ENCODE measurements at places on chromosomes 3 and 15.

- no peak for DNase-seq
Measured at GRCh38 chr3:174330303-174330702, 528.8 kb upstream of the NAALADL2 start.

DNA sequence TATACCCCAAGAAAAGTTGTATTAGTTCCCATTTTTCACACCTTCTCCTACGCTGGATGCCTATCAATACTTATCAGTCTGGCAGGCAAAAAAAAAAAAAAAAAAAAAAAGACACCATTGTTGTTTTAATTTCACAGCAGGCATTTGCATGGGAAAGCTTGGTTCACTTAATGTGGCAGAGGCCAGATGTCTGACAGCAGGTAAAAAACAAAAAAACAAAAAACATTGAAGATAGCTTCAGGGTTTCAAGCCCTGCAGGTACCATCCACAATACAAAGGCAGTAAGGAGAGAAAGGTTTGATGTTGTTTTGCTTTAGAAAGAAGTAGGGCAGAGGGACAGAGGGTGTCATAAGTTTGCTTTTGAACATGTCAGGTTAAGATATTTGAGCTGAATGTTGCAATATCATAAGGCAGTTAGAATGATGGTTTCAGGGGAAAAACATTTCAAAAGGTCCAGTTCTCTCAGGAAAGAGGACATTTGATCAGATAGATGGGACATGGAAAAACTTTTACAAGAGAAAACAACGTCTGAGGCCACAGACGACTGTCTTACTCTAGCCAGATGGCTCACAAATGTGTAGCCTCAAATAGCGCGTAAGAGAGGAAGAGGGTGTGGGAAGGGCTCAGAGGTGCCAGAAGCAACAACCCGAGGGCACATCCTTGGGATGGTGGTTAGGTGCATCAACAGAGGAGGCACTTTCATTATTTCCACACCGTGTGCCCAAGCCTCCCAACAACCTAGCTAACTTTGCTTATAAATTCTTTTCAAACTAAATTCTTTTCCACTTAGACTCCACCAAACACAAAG lies 25.7 kb downstream of the PCOLCE2 start:
- DNase-seq: no peak

- DNase-seq: no peak
Measured at GRCh38 chr15:70876011-70876410, 16.2 kb downstream of the THAP10 start.

- DNase-seq: no peak
Measured at GRCh38 chr3:60582288-60582687, 669.0 kb downstream of the FHIT start.

DNA sequence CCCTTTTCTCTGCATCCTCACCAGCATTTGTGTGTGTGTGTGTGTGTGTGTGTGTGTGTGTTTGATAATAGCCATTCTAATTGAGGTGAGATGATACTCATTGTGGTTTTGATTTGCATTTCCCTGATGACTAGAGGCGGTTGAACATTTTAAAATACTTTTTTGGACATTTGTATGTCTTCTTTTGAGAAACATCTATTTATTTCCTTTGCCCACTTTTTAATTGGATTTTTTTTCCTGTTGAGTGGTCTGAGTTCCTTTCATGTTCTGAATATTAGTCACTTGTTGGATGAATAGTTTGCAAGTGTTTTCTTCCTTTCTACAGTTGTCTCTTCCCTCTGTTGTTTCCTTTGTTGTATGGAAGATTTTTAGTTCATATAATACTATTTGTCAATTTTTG lies 54.3 kb upstream of the THSD4 start:
- DNase-seq: no peak

DNA sequence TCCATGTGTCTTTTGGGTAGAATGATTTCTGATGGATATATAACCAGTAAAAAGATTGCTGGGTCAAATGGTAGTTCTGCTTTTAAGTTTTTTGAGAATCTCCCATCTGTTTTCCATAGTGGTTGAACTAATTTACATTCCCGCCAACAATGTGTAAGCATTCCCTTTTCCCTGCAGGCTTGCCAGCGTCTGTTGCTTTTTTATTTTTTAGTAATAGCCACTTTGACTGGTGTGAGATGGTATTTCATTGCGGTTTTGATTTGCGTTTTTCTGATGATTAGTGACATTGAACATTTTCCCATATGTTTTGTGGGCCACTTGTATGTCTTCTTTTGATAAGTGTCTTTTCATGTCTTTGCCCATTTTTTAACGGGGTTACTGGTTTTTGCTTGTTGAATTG lies 36.3 kb upstream of the MB21D2 start:
- no peak for DNase-seq

DNA sequence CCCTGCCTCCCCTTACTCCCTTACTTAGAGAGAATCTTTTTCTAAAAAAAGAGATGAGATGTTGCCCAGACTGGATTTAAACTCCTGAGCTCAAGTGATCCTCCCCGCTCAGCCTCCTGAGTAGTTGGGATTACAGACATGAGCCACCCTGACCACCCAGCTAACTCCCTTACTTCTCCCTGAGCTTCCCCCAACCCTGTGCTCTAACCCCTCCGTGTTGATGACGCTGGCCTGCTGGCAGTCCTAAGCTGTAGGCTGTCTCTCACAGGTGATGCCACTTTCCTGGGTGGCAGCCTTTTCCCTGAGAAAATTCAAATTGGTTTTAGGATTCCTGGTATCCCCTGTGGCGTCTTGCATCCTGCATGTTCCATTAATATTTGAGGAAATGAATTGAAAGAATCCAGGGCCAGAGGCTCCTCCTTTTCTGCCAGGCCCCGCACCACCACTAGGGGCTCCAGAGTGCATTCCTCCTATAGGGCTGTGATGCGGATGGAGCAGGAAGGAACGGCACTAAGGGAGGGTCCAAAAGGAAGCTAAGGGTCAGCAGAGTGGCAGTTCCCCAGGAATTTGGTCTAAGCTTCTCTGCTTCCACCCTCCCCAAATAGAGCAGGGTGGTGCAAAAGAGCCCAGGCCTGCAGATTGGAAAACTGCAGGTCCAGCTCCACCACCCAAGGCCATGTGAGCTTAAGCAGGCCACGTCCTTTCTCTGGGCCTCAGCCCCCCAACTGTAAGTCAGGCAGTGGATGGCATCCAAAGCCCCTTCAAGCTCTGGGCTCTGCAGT lies 101.1 kb downstream of the DAPK2 start:
- peak; percentile 81 for DNase-seq

DNA sequence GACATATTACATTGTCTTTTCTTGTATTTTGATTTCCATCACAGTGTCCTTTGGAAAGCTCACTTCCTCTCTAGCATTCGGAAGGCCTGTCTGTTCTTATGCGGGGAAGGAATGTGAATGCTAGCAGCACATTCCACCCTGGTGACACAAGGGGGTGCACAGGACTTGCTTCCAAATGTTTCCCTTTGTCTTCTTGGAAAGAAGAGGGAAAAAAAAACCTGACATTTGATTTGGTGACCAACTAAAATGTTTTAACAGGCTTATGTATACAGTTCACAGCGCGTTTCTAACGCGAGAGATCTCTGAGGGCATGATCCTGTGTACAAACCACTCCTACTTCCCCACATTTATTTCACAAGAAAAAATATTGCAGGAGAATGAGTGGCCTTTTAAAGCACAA lies 107.6 kb upstream of the FXR1 start:
- no peak for DNase-seq

DNA sequence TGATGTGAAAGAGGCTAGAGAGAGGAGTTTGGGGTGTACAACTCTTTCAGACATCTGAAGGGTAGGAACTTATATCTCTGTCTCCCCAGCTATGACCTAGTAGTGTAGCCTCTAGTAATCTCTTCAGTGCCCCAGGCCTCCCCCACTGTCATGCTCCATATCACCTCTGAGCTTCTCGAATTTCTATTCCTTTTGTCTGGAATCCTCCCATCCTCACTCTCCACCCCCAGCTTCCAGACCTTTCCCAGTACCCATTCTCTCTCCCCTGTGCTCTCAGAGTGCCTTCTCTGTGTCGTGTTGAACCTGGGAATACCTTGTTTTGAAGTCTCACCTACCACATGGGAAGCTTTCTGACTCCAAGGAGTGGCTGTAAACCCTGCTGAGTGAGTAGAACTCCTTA lies 3.6 kb upstream of the RBPMS2 start:
- no peak for DNase-seq

GRCh38 chr3:127792541-127793292 lies 29.6 kb downstream of the MGLL start:
- DNase-seq: no peak

DNA sequence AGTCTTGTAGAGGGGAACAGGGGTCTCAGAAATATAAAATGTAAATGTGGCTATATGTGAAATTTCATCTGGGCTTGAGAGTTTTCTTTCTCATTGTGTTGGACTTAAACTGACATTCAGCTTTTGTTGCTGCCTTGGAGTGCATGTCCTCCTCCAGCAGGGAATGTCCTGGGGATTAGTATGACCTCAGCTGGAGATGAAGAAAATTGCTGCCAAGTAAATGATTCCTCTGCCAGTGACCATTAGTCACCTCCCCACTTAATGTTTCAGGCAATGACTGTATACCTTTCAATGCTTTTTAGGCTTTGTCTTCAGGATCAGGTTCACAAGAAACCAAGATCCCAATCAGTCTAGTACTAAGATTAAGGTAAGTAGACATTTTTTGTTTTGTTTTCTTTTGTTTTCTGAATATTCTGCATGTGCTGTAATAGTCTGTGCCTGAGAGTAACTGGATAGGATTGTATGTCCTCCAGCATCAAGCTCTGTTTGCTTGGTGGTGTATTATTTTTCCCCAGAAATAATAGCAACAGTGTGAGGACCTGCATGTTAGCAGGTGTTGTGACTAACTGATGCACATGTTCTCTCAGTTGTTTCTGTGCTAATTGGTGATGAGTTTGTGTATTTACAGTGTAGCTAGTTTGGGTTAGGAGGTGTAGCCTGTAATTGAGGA lies 18.1 kb upstream of the SLC22A13 start:
- DNase-seq: no peak

DNA sequence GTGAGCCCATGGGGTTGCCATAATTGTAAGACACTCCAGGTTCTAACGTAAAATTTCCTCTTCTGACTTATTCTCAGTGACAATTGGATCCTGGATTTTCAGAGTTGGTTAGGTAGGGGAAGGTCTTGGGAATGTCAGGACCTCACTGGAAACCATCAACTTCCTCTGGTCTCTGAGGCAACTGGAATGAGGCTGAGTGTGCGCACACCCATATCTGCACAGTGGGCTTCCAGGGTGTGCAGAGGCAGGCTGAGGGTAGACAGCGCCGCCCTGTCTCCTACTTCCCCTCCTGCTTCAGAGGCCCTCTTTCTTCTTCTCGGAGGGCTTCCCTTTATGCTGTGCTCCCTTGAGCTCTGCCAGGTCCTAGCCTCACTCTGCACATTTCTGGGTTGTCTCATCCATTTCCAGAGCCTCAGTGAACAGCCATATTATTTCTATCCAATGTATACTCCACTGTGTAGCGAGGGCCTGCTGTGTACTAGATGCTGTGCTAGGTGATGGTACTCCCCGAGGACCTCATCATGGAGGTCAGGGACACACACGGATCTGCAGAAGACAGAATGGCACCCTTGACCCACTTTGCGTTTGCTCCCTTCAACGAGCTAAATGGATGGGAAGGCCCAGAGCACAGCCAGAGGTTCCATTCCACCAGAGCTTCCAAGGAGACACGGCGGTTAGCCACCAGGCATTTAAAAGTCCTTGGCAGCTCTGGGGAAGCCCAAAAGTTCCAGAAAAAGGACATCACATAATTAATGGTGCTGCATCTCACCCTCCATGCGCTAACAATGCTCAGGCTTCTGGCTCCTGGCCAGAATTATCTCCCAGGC lies 18.3 kb downstream of the ACAA1 start:
- no peak for DNase-seq

GRCh38 chr3:126154391-126155279 lies 25.8 kb downstream of the ALDH1L1 start:
- DNase-seq: peak; percentile 12

DNA sequence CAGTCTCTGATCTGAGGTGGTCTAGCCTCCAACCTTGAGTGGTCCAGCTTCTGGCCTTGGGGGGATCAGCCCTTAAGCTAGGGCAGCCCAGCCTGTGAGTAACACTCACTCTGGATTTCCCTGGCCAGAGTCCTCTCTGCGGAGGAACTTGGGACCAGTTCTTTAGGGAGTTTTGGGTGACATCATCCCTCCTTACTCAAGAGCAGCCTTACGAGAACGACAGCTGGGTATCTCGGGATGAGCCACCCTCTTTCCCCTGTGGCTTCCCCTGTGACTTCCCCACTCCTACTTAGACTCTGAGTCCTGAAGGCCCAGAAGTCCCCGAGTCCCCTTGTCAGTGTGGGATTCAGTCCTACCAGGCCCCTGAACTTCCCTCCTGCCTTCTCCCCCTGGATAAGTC lies 10.2 kb upstream of the PLXND1 start:
- peak; percentile 65 for DNase-seq

GRCh38 chr3:30835667-30836066 lies 58.8 kb downstream of the GADL1 start:
- DNase-seq: no peak

DNA sequence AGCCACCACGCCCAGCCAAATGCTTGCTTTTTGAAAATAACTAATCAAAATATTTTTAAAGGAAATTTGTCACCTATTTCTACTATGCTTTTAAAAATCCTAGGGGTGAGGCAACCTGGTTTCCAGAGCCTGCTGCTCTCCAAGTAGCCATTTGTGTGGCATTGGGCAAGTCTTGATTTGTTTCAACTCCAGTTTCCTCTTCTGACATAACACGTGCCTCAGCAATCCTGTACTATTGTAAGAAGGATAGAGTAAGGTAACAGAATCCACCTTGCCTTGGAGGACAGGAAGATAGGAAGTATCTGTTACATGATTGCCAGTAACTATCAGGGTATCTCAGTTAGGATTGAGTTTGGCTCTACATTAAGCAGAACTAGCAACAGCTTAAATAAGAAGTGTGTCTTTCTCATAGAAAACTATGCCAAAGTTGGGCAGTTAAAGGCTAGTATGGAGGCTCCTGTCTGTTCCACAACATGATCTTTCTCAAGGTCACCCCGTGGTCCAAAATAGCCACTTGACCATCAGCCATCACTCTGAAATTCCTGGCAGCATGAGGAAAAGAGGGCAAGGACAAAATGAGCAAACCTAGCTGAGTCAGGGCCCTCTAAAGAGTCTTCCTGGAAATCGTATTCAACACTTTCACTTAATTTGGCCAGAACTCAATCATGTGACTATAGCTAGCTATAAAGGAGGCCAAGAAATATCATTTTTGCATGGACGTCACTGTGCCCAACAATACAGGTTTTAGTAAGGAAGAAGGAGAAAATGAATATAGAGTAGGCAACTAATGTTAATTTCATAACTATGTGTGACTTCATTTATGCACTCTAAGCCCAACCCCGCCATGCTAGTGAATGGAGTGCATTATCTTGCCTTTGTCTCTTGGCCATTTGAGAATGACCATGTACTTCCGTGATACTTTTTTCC lies 66.1 kb downstream of the HMG20A start:
- no peak for DNase-seq

- DNase-seq: no peak
Measured at GRCh38 chr3:194577986-194578905, 55.0 kb downstream of the TMEM44 start.

- DNase-seq: no peak
Measured at GRCh38 chr3:156792945-156793344, 33.2 kb upstream of the LEKR1 start.

GRCh38 chr15:38266247-38266986 lies 13.8 kb downstream of the SPRED1 start:
- DNase-seq: no peak

- no peak for DNase-seq
Measured at GRCh38 chr3:30657914-30658313, 51.5 kb downstream of the TGFBR2 start.

GRCh38 chr3:197317250-197317963 lies 19.0 kb upstream of the DLG1 start:
- no peak for DNase-seq

GRCh38 chr15:66080717-66081398 lies 172.7 kb downstream of the MEGF11 start:
- no peak for DNase-seq
